Dorsolateral prefrontal cortex (tissue), 122 donors: ENCODE measurements at places on chromosomes 6 and 20.

GRCh38 chr20:57878786-57879424, 169.1 kb upstream of the PMEPA1 start:
- DNase-seq = no peak

DNA sequence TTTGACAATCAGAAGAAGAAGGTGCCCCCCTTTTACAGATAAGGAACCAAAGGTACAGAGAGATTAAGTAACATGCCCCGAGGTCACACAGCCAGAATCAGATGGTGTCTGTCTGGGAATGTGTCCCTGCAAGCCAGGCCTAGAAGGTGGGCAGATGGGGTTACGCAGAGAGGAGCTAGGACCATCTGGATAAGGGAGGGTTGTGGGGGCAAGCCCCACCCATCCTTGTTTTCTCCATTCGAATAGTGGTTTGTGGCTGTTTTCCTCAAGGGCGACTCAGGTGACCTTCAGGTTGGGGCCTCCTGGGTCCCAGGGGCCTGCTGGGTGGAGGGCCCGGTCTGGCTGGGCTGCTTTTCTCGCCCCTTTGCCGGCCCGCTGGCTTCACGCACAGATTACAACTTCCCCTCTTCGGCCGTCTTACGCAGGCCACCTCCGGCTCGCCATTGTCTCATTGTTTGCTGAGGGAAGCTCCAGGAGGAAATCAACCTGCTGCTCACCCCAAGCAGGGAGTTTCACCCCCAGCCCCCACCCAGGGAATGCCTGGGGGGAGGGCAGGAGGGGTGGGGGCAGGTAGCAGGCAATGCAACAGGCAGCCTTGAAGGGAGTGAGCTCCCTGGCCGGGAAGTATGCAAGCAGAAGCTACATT, 30.8 kb upstream of the CSNK2A1 start:
- no peak for DNase-seq

- no peak for DNase-seq
These were observed 2.1 kb downstream of the DNMT3B start for GRCh38 chr20:32764005-32764960.

DNA sequence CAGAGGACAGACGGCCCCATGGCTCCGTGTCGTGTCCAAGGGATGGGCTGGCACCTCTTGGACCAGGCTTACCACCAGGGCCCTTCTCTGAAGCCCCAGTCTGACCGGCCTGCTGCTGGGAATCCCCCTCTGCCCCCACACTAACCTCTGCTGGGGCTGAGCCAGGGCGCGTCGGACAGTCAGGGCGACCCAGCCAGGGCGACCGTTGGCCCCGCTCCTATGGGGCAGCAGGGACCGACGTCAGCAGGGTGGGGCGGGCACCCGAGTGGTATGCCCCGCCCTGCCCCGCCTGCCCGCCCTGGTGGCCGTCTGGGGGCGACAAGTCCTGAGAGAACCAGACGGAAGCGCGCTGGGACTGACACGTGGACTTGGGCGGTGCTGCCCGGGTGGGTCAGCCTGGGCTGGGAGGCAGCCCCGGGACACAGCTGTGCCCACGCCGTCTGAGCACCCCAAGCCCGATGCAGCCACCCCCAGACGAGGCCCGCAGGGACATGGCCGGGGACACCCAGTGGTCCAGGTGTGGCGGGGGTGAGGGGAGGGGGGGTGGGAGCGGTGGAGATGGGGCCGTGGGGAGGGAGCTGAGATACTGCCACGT, at the start of gene SLC17A9:
Gene SLC17A9 (plus strand): TSS at position 337 of the 595 bp plus-strand sequence. CDS start 122 bp downstream, at position 459.
- no peak for DNase-seq
